ENCODE measurements at places on chromosomes 5 and 9. TPM values are rescaled to one million over a fixed set of nuclear protein-coding genes. Genes with fewer than 3 reads are reported as not detected.
A peak's percentile ranks its signal among the peaks of the same experiment; 100 is the strongest.

The PCDH1 gene
- total RNA-seq = 29.2 TPM

DNA sequence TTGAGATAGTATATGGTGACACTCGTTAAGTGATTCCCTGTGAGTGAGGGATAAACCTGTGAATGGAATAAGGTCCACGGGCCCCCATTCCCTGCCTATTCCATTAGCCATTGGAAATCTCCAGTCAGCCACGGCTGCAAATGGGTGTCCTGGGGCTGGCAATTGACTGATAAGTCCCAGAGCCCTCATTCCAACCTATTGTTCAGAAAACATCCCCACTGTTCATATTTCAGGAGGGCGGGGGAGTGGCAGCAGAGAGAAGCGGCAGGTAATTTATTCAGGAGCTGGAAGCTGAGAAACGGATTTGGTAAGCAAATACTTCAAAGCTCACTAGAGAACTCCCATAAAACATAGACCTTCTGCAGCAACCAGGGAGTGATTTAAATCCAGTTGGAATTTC lies 42.0 kb downstream of the TMEM174 start:
- no peak for DNase-seq

GRCh38 chr5:65742565-65743231 lies 20.7 kb downstream of the NLN start:
- DNase-seq = no peak

DNA sequence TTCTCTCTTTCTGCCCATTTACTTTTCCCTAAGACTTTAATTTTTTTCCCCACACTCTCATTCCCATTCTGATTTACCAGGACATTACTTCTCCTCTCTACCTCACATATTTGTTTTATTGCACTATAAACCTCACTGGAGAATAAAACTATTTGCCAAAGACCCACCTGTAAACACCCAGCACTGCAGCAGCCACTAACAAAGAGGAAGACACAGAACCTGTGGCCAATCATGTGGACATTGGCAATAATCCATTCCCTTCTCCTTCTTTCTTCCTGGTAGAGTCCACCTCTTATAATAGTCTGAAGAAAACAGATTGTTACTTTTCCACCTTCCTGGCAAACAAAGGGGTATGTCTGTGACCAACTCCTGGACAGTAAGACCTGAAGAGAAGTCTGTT lies 8.3 kb upstream of the THBS4 start:
- no peak for DNase-seq

- DNase-seq = no peak
These were observed 318.6 kb upstream of the CD180 start for GRCh38 chr5:67515020-67515689.

DNA sequence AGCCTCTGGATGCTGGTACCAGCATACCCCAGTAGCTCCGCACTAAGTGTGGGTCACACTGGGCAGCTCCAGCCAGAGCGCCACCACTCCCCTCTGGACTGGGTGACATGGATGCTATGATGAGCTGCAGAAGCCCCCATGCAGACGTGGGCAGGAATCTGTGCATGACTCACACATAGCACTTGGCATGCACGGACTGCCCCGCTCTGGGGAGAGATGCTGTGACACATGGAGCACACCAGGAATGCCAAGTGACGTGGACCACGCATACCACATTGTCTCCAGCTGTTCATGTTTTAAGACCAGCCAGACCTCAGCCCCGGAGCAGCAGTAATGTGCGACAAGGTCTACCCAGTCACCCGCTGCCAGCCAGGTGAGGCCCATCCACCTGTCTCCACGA lies 64.1 kb downstream of the SEMA4D start:
- DNase-seq = no peak

GRCh38 chr5:153678617-153679329 lies 188.3 kb downstream of the GRIA1 start:
- DNase-seq = no peak

- DNase-seq = no peak
These were observed 151.3 kb upstream of the MAP3K1 start for GRCh38 chr5:56664025-56664424.

GRCh38 chr5:89080467-89081116 lies 197.6 kb upstream of the MEF2C start:
- no peak for DNase-seq

GRCh38 chr9:89008055-89008743 lies 16.9 kb downstream of the S1PR3 start:
- DNase-seq = no peak

The IRX4 gene
- total RNA-seq = not detected

DNA sequence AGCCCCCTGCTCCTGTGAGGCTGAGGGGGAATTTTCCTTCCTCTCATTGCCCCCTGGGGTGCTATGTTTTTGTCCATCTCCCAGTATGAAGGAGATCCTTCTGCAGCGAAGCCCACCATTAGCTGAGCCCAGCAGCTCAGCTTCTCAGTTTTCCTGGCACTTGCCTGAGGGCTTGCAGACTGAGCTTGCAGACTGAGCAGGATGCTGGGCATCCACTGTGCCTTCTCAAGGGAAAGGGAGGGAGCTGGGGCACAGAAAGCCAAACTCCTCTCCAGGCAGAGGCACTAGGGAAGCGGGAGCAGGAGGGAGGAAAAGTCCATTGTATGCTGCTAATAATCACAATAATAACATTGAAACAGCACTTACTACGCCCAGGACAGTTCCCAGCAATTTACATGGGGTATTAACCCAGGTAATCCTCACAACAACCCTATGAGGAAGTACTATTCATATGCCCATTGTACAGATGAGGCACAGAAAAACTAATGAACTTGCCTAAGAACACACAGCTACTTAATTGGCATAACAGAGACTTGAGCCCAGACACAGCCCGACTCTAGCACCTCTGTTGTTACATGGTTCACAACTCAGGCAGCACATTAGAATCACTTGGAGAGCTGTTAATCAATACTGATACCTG lies 86.9 kb upstream of the SSBP2 start:
- DNase-seq = no peak

DNA sequence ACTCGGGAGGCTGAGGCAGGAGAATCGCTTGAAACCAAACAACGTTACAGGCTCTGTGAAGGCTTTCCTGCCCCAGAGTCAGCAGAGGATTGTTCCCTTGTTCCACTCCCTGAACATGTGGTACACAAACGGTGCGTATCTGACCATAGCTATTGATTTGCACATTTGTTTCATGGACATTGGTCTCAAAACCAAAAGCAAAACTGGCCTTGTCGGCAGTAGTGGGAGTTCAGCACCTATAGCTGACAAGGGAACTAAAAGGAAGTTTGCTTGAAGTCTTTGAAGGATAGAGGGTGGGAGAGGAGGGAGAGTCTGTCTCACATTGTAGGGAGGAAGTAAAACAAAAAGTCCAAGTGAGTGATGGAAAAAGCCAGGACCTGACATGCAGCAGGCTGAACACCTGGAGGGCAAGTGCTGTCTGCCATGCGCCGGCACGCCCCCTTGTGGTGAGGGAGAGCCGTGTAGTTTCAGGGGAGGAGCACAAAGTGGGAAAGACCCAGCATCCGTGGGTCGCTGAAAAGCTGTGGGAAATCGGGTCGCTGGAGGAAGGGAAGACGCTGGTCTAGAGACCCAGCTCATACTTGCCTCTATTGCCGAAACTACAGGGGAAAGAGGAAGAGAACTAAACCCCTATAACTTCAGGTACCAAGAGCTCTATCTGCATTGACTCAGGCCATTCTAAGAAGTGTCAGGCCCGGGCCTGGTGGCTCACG lies 58.0 kb downstream of the RAD23B start:
- peak; percentile 64 for DNase-seq

DNA sequence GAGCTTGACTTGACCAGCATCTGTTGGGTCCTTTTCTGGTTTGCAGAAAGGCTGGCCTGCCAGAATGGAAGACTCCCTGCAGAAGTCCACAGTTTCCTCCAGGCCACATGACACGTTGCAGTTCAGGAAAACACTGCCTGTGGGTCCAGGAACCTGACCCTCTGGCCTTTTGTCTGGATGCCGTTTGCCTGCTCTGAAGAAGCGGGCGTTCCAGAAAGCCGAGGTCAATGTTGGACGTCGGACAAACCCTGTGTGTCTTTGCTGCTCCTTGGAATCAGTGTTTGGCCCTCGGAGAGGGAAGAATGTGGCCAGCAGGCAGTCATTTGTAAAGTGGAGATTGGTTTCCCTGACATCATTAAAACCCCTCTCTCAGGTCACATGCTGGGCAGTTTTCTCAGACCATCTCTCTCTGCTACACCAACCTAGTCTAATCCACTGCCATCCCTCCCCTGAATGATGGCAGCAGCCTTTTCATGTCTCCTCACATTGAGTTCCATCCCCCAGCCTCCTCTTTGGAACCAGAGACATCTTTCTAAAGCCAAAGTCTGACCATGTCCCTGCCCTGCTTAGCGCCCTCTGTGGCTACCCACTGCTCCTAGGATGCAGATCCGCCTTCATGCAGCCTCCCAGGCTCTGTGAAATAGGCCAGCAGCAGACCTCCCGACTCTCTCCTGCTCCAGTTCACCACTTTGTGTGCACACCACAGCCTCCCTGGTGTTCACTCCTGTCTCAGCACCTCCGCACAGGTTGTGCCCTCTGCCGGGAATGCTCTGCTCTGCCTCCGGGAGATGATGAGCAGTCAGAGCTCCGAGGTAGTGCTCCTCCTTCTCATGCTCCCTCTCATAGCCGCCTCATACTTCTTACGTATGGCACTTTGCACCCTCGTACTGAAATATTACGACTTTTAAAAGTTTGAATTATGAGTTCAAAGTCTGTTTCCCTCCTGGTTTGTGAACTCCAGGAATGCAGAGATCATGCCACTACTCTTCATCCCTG lies 75.6 kb downstream of the RALGPS1 start:
- peak; percentile 88 for DNase-seq

DNA sequence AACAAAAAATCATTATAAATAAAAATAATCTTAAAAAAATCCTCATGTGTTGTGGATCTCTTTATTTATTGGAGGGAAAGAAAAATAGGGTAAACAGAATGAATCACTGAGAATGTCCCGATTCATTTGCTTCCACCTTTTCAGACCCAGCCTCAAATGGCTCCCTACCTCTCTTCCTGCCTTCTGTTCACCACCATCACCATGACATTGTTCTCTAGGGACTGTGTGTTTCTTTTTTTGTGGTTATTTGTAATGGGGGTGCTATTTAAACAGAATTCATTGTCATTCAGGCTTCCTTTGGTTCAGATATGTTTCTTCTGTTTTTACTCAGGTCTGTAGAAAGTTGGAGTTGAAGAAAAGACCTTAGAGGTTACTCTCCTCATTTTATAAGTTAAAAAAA lies 198.2 kb downstream of the KIF4B start:
- DNase-seq = no peak

GRCh38 chr5:16245249-16245648 lies 65.7 kb upstream of the MARCHF11 start:
- DNase-seq = no peak

DNA sequence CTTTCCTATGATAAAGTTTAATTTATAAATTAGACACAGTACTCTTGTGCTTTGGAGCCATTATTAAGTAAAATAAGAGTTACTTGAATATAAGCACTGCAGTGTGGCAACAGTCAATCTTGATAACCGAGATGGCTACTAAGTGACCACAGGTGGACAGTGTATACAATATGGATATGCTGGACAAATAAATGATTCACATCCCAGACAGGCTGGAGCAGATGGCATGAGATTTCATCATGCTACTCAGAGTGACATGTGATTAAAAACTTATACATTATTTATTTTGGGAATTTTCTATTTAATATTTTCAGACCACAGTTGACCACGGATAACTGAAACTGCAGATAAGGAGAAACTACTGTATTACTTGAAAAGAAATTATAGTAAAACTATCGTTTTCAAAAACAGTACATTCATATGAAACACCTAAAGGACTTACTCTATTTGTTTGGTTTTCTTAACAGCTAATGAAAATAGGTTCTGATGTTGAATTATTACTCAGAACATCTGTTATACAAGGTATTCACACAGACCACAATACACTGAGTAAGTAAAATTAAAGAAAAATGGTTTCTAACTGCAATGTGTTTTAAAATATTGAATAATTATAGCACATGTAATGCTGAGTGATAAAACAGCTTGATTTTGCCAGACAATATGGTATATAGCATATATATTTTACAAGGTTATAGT lies 16.0 kb downstream of the LYRM7 start:
- DNase-seq = no peak

- no peak for DNase-seq
These were observed 90.6 kb downstream of the ZCCHC7 start for GRCh38 chr9:37210737-37211523.

DNA sequence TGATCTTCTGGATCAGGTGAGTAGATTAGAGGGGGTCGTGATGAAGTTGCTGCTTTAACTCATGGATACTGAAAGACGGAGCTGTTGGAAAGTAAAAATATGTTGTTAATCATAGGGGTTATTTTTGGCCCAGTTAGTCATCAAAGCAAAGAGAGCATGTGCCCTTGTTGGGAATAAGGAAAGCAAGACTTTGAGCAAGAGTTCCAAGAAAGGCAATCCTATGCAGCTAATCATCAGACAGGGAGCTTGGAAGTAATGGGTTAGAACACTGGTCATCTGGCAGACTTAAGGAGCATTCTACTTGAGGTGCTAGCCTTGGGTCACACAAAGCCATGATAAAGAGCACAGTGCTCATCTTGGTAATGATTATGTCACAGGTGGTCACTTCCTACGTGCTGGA lies 18.3 kb downstream of the ASPN start:
- DNase-seq = no peak

The GLDC gene
- 8.4 TPM for total RNA-seq

DNA sequence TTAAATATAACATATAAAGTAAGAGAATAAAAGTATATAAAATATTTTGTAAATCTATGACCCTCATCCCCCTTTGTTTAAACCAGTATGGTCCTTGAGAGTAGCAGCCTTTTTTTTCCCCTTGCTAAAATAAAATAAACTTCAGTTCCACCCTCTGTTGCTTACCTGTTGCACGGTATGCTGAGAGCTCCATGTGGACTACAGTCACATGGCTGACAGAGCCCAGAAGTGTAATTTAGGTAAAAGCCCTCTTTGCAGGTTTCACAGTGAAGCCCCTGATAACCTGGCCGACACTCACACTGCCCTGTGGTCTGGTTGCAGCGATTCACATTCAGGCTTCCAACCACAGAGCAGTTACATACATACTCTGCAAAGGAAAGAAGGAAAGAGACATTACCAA lies 55.1 kb downstream of the MEGF9 start:
- no peak for DNase-seq

DNA sequence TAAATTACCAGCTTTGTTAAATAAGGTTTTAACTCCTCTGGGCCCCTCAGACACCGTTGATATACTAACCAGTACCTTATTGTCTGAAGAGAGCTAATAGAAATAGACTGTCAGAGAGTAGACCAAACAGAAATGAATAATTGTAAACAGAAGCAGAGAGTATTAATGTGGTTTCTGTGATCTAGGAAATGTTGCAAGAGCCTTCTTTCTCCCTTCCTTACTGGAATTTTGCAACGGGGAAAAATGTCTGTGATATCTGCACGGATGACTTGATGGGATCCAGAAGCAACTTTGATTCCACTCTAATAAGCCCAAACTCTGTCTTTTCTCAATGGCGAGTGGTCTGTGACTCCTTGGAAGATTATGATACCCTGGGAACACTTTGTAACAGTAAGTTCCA lies 5.1 kb downstream of the TYRP1 start:
- no peak for DNase-seq

- no peak for DNase-seq
These were observed 236.1 kb downstream of the ARRDC3 start for GRCh38 chr5:91146905-91147600.

All from uterus (tissue), 4 donors.